ENCODE measurements at places on chromosomes 3 and 15.
A peak's percentile ranks its signal among the peaks of the same experiment; 100 is the strongest.

DNA sequence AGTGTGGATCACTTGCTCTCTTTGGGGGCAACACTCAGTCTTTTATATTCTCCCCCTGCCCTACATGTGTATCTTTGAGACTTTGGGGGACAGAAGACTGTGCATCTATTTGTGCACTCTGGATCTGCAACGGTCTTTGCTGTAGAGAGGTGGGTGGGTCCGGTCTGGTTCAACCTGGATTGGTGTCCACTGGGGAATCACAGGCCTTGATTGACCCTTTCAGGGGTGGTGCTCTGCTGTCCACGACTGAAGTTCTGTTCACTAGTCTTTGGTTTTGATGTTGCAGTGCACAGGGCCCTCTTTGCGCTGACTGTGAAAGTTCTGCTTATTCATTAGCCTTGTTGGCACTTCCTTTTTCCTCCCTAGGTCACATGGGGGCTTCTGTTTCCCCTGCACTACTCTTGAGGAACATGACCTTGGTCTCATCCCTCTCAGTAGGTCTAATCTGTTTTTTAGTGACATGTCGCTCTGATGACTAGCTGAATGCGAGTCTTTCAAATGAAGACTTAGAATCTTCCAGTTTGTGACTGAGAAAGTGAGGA, 284.2 kb downstream of the SV2B start:
- no peak for DNase-seq

- no peak for DNase-seq
Measured at GRCh38 chr3:45712434-45713110, 23.4 kb downstream of the SACM1L start.

GRCh38 chr15:78682693-78683410, 41.8 kb upstream of the CHRNB4 start:
- DNase-seq: no peak

- no peak for DNase-seq
Measured at GRCh38 chr3:59418836-59419235, 369.0 kb upstream of the CFAP20DC start.

DNA sequence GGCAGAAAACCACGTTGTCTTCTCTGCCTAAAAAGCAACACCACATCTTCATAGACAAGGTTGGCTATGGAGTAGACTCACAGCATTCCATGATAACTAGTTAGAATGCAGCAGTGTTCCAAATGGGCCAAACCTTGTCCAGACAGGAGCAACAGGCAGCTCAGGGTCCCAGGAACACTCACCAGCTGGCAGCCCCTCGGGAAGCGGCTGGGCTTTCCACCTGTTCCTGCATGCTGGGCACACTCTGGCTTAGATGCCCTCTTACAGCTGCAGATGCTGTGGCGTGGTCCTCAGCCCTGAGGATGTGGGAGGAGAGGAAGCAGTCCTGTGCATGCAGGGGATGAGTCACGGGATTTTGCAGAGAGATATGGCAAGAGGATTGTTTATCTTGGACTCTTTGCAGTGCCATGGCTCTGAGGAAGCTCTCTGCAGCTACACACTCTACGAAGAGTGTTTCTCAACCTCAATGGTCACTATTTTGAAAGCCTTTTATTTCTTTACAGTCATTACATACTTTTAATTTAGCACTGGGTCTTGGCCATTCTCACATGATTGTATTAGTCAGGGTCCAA, 11.3 kb downstream of the NRROS start:
- DNase-seq: peak; percentile 59

DNA sequence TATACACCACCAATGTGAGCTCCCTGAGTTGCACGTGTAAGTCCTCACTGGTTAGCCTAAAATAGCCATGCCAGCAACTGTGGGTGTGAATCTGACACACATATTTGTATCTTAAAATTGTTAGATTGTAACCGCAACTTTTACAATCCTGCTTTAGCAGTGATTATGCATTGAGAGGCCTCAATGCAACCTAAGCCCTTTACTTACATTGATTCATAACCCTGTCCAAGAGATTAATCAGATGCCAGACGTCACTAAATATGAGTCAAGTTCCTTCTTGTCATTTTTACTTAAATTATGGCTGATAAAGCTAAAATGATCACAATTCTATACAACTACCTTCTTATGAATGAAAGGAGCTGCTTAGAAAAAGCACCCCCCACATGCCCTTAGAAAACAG, 46.9 kb downstream of the IL17RD start:
- DNase-seq: no peak

- DNase-seq: no peak
Measured at GRCh38 chr15:80170596-80170995, 17.8 kb downstream of the FAH start.

- no peak for DNase-seq
Measured at GRCh38 chr3:135965129-135965505, 411 bp upstream of the PPP2R3A start.

- DNase-seq: no peak
Measured at GRCh38 chr3:149479621-149480325, 5.3 kb downstream of the TM4SF4 start.

GRCh38 chr3:64686446-64686908, 1.3 kb downstream of the ADAMTS9 start:
- peak; percentile 73 for DNase-seq

DNA sequence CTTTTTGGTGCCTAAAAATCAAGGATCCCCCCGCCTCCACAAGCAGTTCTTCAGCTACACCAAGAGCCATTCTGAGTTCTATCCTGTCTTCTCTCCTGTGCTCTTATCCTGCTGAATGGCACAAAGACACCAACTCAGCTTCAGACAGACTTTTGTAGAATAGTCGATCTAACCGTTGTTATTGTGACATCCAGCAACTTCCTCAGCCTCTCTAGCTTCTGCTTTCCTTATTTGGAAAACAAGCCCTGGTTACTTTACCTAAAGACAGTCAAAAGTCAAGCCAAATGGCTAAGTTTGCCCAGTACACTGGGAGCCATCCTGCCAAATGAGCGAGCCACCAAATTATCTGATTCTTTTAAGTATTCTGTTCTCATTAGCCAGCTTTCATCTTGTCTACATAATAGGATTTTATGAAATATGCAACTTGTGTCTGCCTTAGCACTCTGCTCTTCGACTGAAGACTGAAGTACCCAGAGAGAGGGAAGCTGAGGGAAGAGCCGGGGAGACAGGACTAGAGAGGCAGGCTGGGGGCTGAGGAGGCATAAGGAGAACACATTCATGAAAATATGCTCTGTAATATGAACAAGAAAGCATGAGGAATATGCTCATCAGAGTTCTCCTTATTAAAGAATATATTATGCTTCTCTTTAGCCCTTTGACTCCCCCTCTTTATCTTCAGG, 35.1 kb downstream of the LYZL4 start:
- DNase-seq: no peak

- peak; percentile 46 for DNase-seq
Measured at GRCh38 chr15:74901612-74902063, 5.0 kb downstream of the FAM219B start.

DNA sequence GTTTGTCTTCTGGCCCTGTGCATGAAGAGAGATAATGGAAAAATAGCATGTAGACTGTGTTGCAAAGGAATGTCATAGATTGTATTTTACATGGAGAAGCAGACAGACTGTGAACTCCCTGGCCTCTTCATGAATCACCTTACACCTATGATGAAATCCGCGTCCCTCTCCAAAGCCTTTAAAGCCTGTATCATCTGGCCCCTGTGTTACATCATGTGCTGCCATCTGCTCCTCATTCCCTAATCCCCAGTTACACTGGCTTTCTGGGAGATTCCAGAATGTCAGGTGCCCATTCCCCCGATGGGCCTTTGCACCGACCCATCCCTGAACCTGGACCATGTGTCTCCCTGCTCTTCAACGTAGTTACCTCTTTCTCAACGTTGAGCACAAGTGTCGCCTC, 190.8 kb downstream of the ADAMTSL3 start:
- no peak for DNase-seq

DNA sequence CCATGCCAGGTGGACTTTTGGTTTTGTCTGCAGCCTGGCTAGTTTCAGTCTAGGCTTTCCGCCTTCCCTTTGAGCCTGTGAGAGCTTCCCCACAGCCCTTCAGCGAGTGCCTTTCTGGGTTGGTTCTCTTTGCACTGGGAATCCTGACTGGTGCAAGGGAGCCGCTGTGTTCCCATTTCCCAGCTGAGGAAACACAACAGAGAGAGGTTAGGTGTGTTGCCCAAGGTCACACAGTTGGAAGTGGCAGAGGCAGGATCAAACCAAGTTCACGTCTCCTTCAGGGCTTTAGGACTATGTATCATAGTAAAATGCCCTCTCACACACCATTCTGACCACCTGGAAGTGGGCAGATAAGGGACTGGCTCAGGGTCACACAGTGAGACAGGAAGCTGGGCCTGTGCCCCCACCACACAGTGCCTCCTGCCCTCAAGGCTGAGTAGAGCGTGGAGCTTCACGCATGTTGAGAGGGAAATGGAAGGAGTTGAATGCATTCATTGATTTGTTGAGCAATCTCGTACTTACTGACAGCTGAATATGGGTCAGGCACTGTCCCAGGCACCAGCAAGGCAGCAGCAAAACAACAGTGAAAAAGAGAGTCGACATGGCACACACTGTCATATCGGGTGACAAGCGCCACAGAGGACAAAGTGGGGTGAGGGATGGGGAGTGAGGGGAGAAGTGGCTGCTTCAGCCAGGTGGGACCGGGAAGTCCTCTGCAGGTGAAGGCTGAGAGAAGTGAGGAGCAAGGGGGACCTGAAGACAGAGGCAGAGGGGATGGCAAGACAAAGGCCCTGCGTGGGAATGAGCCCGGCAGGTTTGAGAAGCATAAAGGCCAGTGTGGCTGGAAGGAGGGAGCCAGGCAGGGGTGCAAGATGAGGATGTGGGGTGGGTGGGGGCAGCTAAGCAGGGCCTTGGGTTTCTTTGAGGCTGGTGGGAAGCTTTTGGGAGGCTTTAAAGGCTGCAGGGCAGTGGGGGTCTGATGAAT, 12.3 kb upstream of the ANPEP start:
- DNase-seq: no peak

DNA sequence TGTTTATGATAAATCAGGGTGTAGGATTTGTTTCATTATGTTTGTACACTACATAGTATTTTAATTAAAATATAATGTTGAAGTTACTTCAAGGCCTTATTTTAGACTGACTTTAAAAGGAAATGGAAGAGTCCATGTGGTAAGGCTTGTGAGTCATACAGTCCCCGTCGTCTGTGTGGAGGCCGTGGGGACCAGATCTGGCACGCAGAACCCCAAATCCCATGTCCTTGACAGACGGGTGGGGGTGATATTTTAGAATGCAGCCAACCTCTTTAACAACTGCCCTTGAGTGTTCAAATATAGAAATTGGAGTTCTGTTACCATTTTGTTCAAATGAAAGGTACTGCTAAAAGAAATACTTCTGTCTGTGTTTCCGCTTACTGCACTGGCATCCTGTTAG, 35.8 kb downstream of the ABHD17C start:
- no peak for DNase-seq

GRCh38 chr3:46065750-46066256, 38.5 kb upstream of the XCR1 start:
- DNase-seq: no peak

GRCh38 chr15:62491642-62492041, 326.6 kb upstream of the C2CD4B start:
- DNase-seq: no peak

DNA sequence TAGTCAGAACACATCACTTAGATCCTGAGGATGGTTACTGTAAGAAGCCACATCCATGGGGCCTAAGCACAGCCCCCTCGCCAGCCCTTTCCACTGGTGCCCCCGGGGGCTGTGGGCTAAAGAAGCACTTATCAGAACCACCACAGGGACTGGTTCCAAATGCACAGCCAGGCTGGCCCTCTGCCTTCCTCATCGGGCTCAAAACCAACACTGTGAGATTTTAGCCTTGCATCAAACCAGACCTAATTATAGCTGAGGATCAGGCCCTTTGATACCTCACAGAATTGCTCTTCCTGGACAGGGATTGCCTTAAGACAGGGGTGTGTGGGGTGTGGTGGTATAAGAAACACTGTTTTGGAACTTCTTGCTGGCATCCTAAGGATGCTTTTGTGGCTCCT, 23.7 kb downstream of the SRPRB start:
- no peak for DNase-seq

DNA sequence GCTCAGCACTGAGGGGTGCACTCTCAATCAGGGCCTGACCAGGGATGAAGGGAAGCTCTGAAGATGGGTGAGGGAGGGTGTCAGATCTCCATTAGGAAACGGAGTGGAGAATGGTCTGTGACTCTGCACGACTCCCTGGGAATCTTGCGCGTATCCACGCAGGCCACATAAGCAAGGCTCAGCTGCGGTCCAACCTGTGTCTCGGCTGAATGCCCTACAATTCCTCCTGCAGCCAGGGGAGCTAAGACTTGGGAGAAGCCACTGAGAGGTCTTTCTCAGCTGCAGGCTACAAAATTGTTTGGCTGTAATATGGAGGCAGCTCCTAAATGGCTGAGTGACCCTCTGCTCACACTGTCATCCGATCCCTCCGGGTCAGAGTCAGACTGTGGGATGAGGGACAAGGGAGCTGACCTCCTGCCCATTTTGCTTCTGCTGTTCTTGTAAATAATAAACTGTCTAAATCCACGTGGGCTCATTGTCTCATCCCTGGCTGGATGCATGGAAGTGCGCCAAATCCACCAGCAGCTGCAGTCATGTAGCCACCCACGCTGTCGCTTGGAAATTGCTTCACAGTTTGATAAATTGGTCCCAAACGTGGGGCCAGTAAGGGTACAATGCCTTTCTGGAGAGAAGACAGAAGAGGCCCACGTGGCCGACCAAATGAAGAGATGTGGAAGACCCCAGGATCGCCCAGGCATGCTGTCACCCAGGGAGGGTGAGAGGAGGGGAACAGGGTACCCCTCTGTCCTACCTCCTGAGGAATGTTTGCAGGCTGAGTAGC, 30.5 kb downstream of the ALS2CL start:
- no peak for DNase-seq

Data from ACHN (cell line).